HuH-7.5 (cell line): ENCODE measurements at places on chromosomes 5 and 9.

GRCh38 chr5:111131356-111131755 is 39.2 kb downstream of the WDR36 start:
- no peak for DNase-seq

- no peak for DNase-seq
Measured at GRCh38 chr5:71873191-71873591, 154.1 kb downstream of the CARTPT start.

- DNase-seq, result no peak
Measured at GRCh38 chr9:135359764-135360163, 119.8 kb upstream of the PPP1R26 start.

DNA sequence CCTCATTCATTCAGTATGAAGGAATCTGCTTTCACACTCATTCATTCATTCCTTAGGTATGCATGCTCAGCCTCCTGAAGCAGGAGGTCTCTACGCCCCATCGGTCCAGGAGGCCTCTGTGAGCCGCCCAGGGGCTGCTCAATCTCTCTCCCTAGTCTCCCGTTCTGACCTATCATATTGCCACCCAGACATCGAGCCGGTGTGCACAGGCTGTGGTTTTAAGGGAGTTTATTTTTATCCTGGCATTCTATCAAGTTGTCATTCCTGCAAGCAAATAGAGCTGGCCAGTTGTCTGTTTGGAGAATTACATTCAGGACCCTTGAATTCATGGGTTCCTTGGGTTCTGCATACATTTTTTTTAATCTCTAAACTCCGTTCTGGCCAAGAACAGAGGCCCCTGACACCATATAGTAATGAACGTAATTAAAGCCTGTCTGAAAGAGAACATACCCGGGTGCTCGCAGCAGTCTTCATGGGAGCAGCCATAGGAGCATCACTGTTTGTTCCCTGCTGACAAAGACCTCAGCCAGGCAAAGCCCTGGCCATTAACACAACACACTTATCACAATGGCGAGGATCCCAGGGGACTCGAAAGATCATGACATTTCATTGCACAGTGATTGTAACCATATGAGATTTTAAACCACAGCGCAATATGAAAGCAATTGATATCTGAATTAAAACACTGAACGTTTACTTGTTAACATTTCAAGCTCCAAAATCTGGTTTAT is 80.9 kb downstream of the ADAMTS16 start:
- DNase-seq, result no peak

GRCh38 chr9:105142406-105143135 is 101.9 kb upstream of the SLC44A1 start:
- DNase-seq, result no peak

- DNase-seq, result no peak
Measured at GRCh38 chr5:167696558-167697314, 594.7 kb upstream of the WWC1 start.

- no peak for DNase-seq
Measured at GRCh38 chr5:79241535-79241979, 5.6 kb downstream of the JMY start.

DNA sequence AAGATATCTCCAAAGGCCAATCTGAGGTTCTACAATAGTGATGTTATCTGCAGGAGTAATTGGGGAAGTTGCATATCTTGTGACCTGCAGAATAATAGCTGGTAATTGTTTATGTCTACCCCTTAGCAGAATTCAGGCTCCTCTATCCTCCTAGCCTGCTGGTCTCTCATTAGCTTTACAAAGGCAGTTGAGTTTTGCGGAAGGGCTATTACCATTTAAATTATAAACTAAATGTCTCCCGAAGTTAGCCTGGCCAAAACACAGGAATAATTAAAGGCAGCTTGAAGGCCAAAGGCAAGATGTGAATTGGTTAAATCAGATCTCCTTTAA is 168.7 kb downstream of the TTC39B start:
- DNase-seq, result no peak

DNA sequence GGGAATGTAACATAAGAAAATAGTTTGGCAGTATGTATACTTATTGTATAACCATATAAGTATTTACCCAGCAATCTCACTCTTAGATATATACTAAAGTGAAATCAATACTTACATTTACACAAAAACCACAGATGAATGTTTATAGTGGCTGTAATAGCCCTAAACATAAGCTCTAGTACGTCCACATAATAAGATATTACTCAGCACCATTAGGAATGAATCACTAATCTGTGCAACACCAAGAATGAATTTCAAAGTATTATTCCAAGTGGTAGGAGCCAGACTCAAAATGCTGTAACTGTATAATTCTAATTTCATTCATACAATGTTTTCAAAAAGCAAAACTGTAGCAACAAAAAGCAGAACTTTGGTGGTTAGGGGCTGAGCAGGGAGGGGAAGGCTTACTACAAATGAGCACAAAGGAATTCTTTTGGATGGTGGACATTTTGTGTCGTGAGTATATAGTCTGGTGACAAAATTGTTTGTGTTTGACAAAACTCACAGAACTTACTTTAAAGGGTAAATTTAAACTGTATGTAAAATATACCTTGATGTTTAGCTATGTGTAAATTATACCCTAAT is 11.9 kb upstream of the C5orf46 start:
- DNase-seq, result no peak

DNA sequence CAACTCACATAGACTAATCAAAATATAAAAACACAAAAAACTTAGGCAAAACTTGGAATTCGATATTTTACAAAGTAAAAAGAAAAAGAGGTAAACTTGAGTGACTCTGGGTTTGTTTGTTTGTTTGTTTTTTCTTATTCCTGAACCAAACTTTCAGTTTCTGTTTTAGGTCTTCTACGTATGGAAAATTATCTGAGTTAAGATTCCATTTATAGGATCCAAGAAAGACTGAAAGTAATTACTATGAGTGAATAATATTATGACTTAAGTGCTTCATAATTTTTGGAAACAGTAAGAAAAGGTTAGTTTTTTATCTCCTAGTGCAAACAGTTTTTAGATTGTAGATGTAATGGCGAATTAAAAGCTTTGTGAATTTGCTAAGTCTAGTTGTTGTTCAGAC is 13.2 kb downstream of the ST8SIA4 start:
- no peak for DNase-seq

DNA sequence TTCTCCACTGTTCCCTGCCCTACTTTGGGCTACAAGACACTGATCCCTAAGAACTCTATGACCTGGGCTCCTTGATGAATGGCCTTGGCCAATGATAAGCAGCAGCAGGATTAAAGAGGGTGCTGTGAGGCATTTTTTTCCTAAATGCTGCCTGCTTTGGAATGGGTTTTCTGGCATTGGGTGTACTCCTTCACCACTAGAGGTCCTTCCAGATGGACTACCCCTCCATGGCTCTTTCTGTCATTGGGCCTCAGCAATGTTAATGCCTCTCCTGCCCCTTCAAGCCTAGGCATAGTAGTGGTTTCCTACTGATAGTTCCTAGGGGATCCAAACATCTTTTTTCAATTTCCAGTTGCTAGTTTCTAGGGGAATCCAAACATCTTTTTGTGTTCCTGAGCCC is 319.3 kb upstream of the RPS23 start:
- DNase-seq, result no peak

DNA sequence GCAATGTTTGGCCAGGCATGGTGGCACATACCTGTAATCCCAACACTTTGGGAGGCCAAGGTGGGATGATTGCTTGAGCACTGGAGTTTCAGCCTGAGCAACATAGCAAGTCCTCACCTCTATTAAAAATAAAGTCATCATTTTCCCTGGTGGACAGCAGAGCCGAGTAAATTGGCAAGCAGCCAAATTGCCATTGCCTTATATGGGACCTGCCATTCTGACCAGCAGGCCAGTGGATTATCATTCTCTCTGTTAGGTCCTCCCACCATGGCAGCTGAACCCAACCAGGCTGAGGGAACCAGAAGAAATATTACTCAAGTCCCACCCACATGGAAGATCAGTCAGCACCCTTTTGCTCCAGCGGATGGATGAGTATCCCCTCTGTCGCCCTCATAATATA is 1829.9 kb downstream of the EFNA5 start:
- DNase-seq, result no peak

- DNase-seq, result no peak
Measured at GRCh38 chr9:93321220-93321610, 130.3 kb upstream of the FAM120A start.

- no peak for DNase-seq
Measured at GRCh38 chr9:96478829-96479371, 28.9 kb downstream of the HABP4 start.

- DNase-seq, result no peak
Measured at GRCh38 chr5:180347702-180348101, 5.4 kb downstream of the GFPT2 start.

- DNase-seq, result no peak
Measured at GRCh38 chr9:77224746-77225312, 47.5 kb downstream of the VPS13A start.

DNA sequence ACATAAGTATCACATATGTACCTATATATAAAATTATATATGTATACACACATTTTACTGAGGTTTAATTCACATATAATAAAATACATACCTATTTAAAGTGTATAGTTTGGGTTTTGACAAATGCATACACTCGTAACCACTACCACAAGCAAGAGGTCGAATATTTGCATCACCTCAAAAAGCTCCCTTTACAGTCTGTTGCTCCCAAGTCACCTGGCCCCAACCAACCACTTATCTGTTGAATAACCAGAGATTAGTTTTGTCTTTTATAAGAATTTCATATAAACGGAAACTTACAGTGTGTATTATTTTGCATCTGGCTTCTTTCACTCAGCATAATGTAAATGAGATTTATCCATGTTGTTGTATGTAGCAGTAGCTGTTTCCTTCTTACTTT is 218.9 kb downstream of the MAT2B start:
- no peak for DNase-seq

- DNase-seq, result no peak
Measured at GRCh38 chr9:81861644-81862043, 66.6 kb upstream of the SPATA31D4 start.

DNA sequence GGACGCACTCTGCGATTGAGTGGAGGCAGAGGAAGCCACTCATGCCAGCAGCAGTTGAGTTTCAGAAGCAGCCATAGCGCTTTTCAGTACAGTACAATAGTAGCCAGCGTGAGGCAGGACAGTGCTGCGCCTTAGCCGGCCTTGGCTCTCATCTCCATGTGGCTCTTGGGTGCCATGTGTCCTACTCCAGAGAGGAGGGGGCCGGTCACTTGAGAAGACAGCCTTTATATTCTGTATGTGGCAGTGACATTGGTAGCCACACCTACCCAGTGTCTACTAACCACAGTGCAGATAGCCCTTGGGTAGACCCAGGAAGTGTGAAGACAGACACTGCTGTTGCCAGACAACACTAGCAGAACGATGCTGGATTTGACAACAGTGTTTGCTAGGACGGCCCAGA is 42.3 kb downstream of the FAM78A start:
- DNase-seq, result no peak

GRCh38 chr9:136052991-136053756 is 41.9 kb downstream of the NACC2 start:
- DNase-seq, result no peak

DNA sequence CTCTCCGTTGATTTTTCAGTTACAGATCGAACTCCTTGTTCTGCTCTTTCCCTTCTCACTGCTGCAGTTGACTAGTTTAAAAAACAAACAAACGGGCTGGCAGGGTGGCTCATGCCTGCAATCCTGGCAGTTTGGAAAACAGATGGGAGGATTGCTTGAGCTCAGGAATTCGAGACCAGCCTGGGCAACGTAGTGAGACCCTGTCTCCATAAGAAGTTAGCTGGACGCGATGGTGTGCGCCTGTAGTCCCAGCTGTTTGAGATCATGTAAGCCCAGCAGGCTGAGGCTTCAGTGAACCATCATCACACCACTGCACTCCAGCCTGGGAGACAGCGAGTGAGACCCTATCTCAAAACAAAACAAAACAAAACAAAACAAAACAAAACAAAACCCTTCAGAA is 51.4 kb upstream of the NCS1 start:
- DNase-seq, result no peak

DNA sequence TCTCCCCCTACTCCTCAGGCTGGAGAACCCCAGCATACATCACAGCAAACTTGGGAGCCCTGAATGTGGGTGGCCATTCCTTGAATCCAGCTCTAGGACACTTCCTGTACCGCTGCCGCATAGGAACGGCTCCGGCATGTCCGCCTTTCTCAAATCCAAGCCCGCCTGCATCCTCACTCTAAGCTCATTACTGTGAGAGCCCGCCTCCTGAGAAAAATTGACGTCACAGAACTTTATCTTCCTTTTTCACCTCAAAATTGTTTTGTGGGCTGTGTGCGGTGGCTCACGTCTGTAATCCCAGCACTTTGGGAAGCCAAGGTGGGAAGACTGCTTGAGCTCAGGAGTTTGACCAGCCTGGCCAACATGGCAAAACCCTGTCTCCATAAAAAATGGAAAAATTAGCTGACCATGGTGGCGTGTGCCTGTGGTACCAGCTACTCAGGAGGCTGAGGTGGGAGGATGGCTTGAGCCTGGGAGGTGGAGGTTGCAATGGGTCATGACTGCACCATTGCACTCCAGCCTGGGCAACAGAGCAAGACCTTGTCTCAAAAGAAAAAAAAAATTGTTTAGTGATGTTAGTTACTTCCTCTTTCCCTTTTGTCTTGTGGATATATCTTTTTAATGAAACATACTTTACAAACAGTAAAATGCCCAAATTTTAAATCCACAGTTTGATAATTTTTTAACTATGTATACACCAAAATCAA is 22.8 kb downstream of the RNF44 start:
- DNase-seq, result no peak

DNA sequence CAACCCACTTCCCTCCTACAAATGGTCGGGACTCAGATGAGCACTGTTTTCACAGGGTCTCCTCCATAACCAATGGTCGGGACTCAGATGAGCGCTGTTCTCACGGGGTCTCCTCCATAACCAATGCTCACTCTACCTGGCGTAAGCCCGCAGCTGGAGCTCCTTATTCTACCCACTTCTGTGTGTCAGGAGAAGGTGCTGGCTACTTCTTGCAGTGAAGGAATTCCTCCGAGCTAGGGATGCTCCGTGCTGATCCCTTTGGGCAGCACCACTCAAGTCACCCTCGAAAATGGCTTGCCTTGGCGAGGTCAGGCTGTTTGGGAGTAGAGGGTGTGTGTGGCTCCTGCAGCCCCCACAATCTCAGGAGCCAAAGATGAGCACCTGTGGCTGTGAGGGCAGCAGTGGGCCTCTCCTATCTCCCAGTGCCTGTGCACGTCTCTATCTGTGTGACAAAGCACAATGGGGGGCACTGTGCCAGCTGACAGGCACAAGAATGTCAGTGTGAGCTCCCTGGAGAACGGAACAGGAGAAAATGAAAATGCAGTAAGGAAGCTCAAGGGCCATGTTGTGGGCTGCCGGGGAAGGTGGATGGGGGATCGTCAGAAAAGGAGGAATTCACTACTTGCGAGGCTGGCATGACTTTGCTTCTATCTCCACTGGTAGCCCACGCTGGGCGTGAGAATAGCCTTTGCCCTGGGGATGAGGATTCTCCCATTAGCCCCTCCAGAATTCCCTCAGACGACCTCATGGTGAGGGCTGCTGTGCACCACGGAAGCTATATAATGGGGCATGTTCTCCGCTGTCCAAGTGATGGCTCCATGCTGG is 3.9 kb upstream of the BTNL9 start:
- no peak for DNase-seq

DNA sequence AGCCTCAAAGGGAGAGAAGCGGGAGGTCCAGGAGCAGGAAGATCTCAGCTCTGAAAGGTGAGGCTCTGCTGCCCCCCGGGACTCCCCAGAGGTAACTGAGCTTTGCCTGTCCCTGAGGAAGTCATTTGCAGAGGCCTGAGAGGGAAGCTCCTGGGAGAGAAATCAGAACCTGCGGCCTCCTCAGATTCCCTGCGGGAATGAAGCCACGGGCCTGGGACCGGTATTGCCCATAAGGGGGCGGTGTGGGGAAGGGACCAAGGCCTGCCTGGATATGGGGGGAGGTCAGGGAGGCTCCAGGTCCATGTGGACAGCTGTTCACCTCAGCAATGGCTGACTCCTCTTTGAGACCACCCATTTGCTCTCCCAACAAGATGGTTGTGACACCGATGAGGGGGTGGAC is 1.3 kb downstream of the SPATA31E1 start:
- DNase-seq, result peak; percentile 23
